Right renal pelvis (tissue), 4 donors: ENCODE measurements at places on chromosomes 2 and 18. TPM values are rescaled to one million over a fixed set of nuclear protein-coding genes. Genes with fewer than 3 reads are reported as not detected.

Gene MRO
- polyA plus RNA-seq: 2.0 TPM

Gene REG1B
- polyA plus RNA-seq: not detected

Gene TMEM178A
- 81.1 TPM for polyA plus RNA-seq

Gene STAT4
- 9.4 TPM for polyA plus RNA-seq

Gene MC2R
- not detected for polyA plus RNA-seq

Gene KCNG2
- 0.15 TPM for polyA plus RNA-seq

Gene PSD4
- 9.1 TPM for polyA plus RNA-seq

Gene SPEG
- 10.3 TPM for polyA plus RNA-seq

Gene NEB
- 10.1 TPM for polyA plus RNA-seq

Gene SCTR
- 10.3 TPM for polyA plus RNA-seq

Gene CNRIP1
- 26.9 TPM for polyA plus RNA-seq

Gene CD302
- 16.0 TPM for polyA plus RNA-seq

Gene LYG1
- polyA plus RNA-seq: 3.2 TPM

Gene SLC40A1
- polyA plus RNA-seq: 141 TPM

Gene HOXD12
- 0.21 TPM for polyA plus RNA-seq

Gene FMNL2
- 108 TPM for polyA plus RNA-seq

Gene MBOAT2
- polyA plus RNA-seq: 70.2 TPM

Gene LRRC30
- 0.62 TPM for polyA plus RNA-seq

Gene SLC35F6
- 16.0 TPM for polyA plus RNA-seq

Gene HOXD13
- polyA plus RNA-seq: 0.22 TPM

Gene SERPINB10
- not detected for polyA plus RNA-seq

Gene PARD3B
- 37.0 TPM for polyA plus RNA-seq

Gene RGPD8
- 2.6 TPM for polyA plus RNA-seq

Gene C2orf66
- polyA plus RNA-seq: 0.44 TPM

Gene ADCYAP1
- 0.30 TPM for polyA plus RNA-seq

Gene LYPD1
- 99.6 TPM for polyA plus RNA-seq

Gene CKAP2L
- 16.4 TPM for polyA plus RNA-seq

Gene TNS1
- 60.4 TPM for polyA plus RNA-seq

Gene HS6ST1
- 86.5 TPM for polyA plus RNA-seq

Gene EFR3B
- polyA plus RNA-seq: 5.9 TPM

Gene TXNDC2
- polyA plus RNA-seq: not detected

Gene ABCG8
- 0.67 TPM for polyA plus RNA-seq

Gene ZNF24
- 69.1 TPM for polyA plus RNA-seq
